Brain pericyte (primary cell): ENCODE measurements at places on chromosomes 16 and 17.

DNA sequence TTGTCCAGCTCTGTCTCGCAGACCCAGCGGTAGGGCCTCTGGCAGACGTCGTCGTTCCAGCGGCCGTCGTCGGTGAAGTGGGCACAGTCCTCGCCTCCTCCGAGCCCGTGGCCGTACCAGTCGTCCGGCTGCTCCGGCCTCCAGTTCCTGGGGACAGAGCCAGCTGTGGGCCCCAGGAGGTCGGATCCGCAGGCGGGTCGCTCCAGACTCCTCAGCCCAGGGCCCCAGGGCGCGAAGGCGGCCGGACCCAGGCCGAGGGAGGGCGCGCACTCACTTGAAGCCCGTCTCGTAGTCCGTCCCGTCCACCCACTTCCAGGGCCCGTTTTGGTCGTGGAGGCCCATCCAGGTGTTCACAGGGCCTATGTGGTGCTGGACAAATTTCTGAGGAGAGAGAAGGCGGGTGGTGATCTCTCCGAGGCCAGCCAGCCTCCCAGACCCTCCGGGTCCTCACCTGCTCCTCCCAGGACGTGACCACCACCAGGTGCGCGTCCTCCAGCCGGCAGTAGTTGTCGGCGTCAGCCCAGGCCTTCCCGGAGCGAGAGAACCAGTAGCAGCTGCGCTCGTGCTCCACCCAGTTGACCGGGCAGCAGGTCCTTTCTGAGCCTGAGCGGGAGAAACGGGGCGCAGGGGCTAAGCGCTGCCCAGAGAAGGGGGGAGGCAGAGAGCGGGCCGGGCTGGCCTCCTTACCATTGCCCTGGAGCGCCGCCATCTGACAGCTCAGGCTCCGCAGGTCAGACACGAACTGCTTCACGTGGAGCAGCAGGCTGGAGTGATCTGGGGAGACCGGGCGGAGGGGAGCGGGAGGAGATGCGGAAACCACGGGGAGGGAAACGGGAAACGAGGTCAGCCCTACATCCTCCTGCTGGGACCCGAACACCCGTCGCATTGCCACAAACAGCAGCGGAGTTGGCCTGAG lies 5.2 kb downstream of the ASGR1 start:
- DNase-seq: no peak

DNA sequence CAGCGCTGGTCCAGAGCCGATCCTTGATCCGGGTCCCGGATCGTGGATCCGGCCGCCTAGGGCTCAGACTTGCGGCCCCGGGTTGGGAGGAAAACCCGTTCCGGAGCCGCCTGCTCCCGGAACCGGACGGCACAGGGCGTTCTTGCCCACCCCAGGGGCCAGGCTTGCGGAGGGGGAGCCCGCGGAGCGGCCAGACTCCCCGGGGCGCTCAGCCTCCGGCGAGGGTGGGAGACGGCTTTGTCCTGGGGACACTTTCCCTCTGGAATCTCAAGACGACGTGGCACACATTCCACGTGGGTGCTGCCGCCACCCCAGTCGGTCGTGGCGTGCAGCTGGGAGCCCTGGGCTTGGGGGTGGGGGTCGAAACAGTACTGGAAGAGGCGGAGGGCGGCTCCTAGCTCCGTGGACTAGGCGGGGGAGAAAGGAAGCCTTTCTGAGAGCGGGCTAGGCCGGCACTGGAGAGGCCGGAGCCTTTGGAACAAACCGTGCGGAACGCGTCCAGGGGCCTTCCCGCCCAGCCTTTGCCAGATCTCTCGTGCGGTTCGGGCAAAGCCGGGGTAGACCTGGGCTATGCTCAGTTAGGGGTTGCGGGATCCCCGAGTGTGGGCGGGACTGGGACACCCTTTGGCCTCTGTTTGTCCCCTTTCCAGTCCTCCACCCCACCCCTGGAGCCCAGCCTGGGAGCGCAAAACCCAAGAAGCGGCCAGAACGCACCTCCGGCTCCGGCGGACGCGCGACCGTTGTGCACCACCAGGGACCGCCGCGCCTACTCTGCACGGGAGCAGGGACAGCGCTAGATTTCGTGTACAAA lies 26.5 kb downstream of the SREBF1 start:
- DNase-seq: peak; percentile 32

- DNase-seq: no peak
Measured at GRCh38 chr17:27746881-27747280, 53.4 kb downstream of the NOS2 start.

GRCh38 chr16:19879241-19879792 lies 5.3 kb downstream of the GPRC5B start:
- DNase-seq: no peak

- DNase-seq: no peak
Measured at GRCh38 chr17:48595278-48595999, 1.9 kb upstream of the HOXB5 start.

- no peak for DNase-seq
Measured at GRCh38 chr17:76248013-76248782, 7.9 kb upstream of the RNF157 start.

- no peak for DNase-seq
Measured at GRCh38 chr16:54480429-54480828, 193.8 kb upstream of the IRX3 start.

DNA sequence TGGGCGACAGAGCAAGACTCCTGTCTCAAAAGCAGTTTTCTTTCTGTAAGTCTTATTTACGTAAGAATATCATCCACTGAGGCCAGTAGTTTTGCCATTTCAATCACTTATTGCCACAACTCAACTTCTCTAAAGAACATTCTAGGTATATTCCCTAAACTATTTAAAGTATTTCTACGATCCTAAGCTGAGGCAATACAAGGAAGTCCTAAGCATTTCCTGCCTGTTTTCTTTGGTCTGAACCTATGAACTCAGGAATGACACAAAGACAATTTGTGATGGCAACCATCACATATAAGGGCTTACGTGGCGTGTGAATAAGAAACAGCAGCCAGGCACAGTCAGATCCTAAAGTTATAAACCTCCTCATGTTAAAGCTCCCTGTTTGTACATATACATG lies 14.2 kb downstream of the USP36 start:
- DNase-seq: no peak

- DNase-seq: no peak
Measured at GRCh38 chr17:65407017-65407416, 154.4 kb downstream of the AXIN2 start.

DNA sequence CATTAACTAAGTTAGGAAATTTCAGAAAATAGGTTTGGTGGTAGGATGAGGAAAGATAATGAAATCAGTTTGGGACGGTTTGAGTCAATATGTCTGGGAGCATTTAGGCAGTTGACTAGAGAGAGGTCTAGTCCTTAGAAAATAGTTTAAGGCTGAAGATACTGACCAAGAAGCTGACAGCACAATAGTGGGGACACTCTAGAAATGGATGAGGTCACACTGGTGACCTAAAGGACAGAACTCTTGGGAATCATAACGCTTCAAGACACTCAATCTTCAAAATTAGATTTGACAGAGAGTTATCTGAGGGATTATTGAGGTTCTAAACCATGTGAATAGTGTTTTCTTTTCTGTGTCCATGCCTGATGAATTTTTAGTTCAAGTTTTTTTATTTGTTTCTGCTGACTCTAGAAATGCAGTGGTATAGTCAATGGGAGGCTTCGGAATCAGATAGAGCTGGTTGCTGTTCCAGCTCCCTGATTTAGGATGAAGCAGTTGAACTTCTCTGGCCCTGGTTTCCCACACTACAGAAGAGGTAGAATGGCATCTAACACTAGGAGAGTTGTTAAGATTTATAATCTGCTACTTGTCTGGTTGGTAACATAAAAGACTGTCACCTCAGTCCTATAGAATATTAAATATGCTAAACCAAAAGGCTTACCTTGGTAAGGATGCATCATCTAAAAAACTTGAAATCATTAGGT lies 29.7 kb downstream of the MMD start:
- no peak for DNase-seq

- no peak for DNase-seq
Measured at GRCh38 chr17:45976755-45977505, 22.1 kb upstream of the STH start.

DNA sequence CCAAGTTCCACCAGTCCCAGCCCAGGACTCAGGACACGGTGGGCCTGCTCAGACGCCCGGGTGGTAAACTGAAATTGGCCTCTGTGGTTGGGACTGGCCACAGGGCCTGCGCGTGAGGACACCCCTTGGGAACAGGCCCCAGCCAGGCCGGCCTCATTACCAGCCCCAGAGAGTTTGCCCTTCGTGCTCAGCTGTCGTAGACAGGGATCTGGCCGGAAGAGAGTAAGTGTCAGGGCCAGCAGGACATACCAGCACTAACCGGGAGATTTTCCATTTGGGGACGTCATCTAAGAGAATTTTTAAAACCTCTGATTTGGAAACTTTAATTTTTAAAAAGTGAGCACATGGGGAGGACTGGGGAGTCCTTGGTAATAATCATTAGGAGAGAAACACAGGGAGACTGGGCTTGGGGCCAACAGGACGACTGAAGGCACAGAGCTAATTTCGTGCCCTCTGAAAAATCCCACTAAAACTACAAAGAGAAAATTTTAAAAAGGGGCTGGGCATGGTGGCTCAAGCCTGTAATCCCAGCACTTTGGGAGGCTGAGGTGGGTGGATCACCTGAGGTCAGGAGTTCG lies 2.4 kb upstream of the RBFOX3 start:
- DNase-seq: no peak

GRCh38 chr17:57823469-57824401 lies 26.1 kb downstream of the MRPS23 start:
- no peak for DNase-seq

DNA sequence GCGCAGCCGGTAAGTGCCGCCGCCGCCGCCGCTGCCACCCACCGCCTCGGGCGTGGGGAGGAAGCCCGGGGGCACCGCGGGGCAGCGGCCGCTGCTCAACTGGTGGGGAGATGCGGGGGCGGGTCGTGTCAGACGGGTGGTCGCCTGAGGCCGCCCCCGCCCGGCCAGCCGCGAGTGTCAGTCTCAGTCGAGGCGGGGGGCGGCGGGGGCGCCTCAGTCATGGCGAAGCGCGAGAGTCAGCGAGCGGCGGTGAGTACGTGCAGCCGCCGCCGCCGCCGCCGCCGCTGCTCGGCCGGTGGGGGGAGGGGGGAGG lies 76.2 kb downstream of the CHD9 start:
- DNase-seq: no peak

DNA sequence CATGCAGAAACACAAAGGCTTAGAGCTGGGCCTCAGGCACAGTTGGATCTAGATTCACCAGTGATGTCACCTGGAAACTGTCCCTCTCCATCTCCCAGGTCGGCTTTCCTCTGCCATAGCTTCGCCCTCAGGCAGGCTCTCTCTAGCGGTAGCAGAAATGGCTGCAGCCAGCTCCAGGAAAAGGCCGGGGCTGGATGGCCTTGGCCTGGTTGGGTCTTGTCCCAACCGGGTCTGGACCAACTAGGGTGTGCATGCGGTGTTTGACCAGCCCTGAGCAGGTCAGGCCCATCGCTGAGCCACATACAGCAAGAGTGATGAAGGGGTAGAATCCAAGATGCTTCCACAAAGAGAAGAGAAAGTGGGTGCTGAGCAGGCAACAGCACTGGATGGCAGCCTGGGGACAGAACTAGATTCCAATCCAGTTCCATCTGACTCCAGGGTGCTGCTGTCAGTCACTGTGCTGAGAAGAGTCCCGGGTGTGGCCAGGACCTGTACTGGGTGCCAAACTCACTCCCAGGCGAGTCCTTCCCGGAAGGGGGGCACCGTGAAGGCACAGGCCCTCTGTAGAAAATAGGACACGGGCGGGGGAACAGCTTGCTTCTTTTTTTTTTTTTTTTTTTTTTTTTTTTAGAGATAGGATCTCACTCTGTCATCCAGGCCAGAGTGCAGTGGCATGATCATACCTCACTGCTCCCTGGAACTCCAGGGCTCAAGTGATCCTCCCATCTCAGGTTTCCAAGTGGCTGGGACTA lies 51.8 kb downstream of the SOCS3 start:
- DNase-seq: no peak

GRCh38 chr16:48538746-48539484 lies 71.1 kb downstream of the N4BP1 start:
- DNase-seq: no peak

DNA sequence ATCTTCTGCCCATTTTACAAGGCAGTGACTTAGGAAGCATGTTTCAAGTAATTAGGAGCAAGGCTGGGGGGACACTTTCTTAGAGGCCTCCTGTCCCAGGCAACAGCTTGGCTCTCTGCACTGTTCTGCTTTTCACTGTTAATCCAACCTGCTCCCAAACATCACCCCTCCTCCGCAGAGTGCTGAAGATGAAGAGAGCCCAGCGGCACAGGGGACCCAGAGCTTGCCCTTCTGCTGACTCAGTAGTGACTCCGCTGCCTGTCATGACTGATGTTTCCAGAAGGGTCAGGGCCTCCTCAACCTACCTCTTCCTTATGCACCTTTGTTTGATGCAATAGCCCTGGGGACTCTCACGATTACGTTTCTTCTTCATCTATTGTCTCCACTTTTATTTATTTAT lies 38.9 kb upstream of the NDRG4 start:
- DNase-seq: no peak

- no peak for DNase-seq
Measured at GRCh38 chr16:84041881-84042280, 714 bp downstream of the SLC38A8 start.

DNA sequence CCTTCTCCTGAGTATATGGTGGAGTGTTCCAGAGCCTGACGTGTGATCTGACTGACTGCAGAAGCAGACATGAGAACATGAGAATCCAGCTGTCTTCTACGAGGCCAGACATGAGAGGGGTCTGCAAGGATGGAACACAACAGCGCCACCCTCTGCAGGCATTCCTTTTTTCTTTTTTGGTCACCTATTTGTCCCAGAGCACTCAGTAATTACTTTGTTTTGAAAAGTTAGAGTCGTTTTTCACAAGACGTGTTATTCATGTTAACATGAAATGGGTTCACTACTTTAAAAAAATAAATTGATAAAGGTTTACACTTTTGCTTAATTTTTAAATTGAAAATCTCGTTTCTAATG lies 43.8 kb upstream of the ATP2A3 start:
- DNase-seq: no peak

DNA sequence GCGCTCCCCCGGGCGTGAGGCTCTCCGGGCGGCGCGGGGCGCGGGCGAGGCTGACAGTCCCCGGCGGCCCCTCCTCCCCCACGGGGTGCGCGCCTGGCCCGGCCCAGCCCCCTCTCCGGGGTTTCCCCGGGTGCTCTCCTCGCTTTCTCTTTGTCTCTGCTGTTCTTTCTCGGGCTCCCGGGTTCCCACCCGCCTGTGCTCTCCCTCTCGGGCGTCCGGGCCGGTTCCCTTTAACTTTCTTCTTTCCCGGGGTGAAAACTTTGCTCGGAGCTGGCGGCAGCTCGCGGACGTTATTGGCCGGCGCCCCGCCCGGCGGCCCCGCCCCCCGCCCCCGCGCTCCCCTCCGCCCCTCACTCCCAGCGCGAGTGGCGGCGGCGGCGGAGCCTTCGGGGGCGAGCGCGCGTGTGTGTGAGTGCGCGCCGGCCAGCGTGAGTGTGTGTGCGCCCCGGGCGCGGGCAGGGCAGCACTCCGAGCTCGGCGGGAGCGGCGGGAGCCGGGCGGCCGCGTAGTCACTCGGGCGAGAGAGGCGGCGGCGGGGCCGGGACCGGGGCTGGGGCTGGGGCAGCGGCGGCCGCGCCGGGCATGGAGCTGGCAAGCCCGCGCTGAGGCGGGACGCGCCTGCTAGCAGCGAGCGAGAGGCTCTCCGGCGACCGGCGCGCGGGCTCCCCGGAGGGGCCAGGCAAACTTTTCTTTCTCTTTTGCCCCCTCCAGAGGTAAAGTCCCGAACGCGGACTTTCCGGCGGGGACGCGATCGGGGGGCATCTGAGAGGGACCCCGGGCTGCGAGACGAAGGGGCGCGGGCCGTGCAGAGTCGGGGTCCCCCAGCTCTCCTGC lies at the start of gene NTN1:
Gene NTN1 (plus strand): TSS at position 353 of the 834 bp plus-strand sequence. CDS start 864 bp downstream, outside the sequence.
- DNase-seq: no peak
